NCI-H187 (cell line): ENCODE measurements at places on chromosomes 1 and 21.

- DNase-seq = no peak
Observed at GRCh38 chr1:162663086-162663485, 30.8 kb downstream of the DDR2 start.

DNA sequence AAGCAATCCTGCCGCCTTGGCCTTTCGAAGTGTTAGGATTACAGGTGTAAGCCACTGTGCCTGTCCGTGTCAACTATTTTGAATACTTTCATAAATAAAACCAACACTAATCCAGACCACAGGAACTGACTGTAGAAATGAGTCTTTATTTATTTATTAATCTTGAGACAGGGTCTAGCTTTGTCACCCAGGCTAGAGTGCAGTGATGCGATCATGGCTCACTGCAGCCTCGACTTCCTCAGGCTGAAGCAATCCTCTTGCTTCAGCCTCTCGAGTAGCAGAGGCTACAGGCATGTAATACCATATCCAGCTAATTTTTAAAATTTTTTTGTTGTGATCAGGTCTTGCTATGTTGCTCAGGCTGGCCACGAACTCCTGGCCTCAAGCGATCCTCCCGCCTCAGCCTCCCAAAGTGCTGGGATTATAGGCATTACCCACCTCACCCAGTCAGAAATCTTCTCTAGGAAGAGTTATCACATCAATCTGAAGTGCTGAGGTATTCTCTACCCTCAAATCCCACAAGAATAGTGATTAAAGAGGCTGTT, 21.7 kb upstream of the CPLANE2 start:
- no peak for DNase-seq

GRCh38 chr1:236099355-236099974, 34.6 kb upstream of the NID1 start:
- no peak for DNase-seq

GRCh38 chr1:57331620-57332019, 92.2 kb downstream of the DAB1 start:
- DNase-seq = no peak

DNA sequence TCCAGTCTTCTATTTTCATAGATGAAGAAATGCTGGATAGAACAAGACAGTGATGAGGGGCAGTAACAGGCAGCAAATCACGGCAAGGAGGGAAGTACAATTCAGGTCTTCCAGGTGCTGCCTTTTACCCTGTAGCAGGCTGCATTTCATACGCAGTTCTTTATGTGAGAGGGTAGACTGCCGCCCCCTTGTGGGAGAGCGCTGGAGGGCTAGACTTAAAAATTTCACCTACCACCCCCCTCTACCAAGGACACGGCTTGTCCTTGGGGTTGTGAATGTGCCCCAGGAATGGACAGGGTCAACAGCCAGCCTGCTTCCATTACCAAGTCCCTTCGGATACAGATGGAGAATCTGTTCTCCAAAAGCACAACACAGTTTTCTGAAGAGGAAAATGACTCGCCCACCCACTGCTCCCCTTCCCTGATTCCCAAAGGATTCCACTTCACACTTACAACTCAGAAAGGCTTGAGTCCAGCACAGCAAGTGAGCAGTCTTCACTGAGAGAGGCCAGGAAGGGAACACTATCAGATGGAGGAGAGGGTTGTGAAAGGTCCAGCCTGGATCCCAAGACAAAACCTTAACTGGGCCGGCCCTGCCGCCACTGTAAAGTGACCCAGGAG, 7.4 kb downstream of the WDR77 start:
- no peak for DNase-seq

- DNase-seq = no peak
Observed at GRCh38 chr1:201752333-201752732, 76.6 kb upstream of the IPO9 start.

DNA sequence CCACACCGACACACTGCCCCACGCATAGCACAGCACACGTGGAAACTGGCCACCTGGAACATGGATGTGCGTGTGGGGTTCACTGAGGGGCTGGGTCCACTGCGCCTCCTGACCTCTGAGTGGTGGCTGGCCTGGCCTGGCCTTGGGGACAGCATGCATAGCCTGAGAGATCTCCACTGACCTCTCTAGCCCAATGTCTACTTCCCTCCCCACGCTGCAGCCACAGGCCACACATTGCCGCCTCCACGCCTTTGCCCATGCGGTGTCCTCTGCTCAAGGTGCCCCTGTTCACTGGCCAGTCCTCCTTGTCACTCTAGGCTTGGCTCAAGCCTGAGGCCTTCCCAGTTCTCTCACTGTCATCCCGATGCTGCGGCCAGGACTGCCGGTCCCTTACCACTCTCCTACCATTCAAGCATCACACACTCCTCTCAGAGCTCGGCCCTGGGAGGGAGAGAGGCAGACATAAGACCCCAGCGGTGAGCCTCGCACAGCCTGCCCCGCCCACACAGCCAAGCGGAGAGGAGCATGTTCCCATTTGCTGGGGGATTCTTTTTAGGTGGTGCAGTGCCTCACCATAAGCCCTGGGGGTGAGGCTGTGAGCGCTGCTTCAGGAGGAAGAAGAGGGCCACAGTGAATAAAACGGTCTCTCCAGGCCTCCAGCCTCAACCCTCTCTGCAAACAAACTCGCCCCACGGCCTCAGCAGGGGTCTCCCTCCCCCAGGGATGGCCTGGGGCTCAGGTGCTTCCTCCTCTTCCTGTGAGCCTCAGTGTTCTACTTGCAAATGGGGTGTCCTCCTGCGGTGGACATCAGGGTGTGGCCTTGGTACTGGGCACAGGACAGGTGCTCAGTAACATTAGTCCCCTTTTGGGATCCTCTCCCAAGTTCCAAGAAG, 80.8 kb downstream of the DMRTB1 start:
- DNase-seq = no peak

DNA sequence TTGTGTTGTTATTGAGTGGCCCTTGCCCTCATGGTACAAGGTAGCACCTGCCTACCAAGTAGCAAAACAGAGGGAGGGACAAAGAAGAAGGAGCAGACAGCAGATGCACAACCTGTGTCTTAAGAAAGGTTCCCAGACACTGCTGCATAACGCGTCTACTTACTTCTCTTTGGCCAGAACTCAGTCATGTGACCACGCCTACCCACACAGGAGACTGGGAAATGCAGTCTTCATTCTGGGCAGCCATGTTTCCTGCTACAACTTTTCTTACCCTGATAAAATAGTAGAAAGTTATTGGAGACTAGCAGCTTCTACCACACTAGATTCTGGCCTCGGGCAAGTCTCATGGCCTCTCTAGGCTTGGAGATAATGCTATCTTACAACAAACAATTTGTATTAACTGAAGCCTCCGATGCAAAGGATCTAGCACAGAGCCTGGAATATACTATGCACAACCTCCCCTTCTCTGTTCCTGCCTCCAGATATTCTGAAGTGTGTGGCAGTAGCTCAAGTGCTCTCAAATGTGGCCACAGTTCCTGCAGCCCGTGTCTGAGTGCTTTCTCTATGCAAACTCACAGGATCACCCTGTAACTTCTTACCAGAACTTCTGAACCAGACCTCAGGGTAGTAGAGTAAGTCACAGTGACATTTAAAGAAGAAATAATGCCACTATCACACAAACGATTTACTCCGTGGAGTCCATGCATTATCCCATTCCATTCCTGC, 34.1 kb upstream of the BTG2 start:
- DNase-seq = peak; percentile 52

DNA sequence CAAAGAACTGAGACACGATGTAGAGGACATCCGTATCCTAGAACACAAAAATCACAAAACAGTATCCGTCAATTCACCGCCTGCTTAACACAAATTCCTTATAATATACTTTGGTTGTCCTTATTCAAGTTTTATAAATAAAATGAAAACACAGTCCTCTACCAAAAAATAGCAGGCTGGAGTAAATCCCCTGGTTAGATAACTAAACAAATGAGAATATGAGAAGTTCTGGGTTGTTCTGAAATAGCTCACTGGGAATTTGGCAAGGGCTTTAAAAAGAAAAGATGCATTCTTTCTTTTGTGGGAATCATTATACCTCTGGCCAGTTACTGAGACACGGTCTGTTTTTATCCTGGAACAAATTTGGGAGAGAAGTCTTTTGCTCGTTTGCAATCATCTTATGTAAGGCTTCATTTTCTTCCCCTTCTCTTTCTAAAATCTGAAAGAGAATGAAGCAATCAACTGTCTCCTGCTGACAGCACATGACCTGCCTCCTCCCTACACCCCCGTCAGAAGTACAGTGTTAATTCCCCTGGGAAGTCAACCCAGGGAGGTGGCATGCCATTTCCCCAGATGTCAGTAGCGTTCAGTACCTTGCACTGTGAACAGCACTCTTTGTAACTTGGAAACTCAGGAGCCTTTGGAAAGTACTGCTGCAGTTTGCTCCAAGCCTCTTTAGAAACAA, 37.1 kb upstream of the RAP1GAP start:
- DNase-seq = no peak

DNA sequence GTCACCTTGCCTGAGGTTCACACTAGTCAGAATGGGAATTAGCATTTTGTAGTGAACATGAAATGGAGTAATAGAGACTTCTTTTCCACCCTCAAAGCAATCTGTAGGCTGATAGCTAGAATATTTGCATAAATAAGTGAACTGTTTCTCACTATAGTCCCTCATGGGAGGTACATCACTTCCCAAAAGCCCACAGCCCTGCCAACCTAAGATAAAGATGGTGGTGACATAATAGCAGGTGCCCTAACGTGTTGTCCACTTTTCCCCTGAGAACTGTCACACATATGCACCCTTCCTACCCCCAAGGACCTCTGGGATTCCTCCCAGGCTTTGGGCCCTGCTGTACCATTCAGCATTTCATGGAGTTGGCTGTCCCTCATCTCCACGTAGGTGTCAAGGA, 4.4 kb downstream of the TMEM35B start:
- no peak for DNase-seq

- DNase-seq = no peak
Observed at GRCh38 chr1:222042120-222042519, 300.2 kb upstream of the DUSP10 start.

- DNase-seq = no peak
Observed at GRCh38 chr1:40381268-40382107, 8.0 kb downstream of the SMAP2 start.

- DNase-seq = no peak
Observed at GRCh38 chr1:86146566-86146965, 10.0 kb downstream of the COL24A1 start.

DNA sequence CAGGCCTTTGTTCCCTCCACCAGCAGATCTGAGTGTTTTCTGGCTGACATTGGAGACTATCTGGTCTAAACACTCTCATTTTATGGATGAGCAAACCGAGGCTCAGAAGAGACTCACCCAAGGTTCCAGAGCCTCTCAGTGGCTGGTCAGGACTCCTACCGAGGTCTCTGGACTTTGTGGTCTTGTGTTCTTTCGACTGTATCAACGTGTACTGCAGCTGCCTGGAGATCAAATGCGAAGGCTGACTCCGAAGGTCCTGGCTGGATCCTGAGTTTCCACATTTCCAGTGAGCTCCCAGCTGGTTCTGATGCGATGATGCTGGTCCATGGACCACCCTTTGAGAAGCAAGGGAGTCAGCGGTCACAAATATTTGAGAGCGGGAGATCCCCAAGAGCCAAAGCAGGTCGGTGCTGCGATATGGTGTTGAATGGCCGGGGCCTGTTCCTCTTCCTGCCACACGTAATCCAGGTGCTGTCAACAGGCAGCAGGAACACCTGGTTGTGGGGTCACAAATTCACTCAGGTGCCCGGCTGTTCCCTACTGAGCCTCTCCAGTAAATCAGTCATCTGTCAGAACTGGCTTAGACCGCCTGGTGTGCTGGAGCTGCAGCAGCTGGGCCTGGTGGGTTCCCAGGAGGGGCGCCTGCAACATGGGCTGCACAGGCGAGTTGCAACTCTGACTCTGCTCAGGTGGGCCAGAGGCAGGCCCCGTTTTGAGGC, 94.8 kb upstream of the USP24 start:
- no peak for DNase-seq

DNA sequence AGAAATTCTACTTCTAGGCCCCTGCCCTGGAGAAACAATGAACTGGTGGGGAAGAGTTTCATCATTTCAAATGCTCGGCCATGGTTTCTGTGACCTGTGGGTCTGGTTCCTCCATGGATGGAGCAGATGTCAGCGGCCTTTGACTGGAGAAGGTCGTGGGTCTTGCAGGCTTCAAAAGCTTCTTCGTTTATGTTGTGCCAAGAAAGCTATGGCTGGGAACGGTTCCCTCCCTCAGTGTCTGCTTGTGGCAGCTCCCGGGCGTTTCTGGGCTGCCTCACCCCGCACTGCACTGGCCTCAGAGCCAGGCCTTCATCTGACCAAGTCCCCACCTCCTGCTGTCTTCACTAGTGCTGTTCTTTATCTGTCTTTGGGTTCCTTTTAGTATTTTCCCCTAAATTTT, 46.4 kb upstream of the POFUT2 start:
- DNase-seq = no peak

- DNase-seq = no peak
Observed at GRCh38 chr1:72526926-72527325, 244.6 kb upstream of the NEGR1 start.

- no peak for DNase-seq
Observed at GRCh38 chr1:23102289-23102688, 66.4 kb downstream of the LUZP1 start.

- no peak for DNase-seq
Observed at GRCh38 chr1:58931756-58932155, 147.9 kb upstream of the JUN start.

GRCh38 chr1:247487057-247487456, 29.2 kb upstream of the OR2B11 start:
- no peak for DNase-seq

DNA sequence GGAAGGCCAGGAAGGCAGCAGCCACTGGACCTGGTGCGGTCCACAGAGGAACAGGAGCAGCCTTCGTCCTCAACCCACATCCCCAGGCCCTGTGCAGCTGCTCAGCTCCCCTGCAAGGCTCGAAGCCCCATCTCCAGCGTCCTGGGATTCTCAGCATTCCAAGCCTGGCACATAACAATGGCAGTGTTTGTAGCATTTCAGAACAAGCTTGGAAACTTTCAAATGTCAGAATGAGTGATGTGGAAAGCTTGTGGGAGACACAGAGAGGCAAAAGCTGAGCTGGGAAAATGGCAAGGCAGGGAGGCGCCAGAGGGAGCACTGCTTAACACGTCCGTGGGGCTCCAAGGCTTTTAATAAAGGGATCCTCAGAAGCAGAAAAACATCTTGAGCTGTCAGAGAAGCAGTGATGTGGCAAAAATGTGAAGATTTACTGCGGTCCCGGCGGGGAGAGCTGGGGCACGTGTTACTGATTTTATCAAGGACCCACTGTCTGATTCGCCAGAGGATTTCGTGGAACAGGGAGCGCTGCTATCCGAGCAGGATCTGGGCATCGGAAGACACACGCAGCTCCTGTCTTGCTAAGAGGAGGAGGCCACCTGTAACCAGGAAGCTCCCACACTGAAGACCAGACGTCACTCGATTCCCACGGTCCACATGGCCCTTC, 38.1 kb downstream of the TOMM20 start:
- DNase-seq = no peak
